Cerebellar nuclear complex (tissue), 1 donor: ENCODE measurements at places on chromosomes 5 and 9.

DNA sequence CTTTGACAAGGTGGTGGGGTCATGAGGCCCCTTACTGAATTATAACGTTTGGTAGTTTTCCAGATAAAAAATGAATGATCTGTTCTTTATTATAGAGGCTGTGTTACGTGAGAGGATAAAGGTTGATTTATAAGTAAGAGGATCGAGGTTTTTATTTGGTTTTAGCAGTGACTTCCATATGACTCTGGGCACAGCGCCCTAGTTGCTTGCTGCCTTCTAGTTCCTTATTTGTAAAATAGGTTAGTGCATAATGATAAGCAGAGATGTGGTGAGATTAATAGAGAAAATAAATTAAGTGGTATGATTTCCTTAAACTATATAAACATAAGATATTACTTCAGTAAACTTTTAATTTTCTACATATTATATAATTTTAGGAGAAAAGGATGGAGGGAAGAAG is 29.8 kb downstream of the MRRF start:
- no peak for DNase-seq

GRCh38 chr5:139271201-139272027 is 22.1 kb upstream of the MATR3 start:
- no peak for DNase-seq

- no peak for DNase-seq
These were observed 197.5 kb downstream of the TRPM3 start for GRCh38 chr9:70923961-70924360.

DNA sequence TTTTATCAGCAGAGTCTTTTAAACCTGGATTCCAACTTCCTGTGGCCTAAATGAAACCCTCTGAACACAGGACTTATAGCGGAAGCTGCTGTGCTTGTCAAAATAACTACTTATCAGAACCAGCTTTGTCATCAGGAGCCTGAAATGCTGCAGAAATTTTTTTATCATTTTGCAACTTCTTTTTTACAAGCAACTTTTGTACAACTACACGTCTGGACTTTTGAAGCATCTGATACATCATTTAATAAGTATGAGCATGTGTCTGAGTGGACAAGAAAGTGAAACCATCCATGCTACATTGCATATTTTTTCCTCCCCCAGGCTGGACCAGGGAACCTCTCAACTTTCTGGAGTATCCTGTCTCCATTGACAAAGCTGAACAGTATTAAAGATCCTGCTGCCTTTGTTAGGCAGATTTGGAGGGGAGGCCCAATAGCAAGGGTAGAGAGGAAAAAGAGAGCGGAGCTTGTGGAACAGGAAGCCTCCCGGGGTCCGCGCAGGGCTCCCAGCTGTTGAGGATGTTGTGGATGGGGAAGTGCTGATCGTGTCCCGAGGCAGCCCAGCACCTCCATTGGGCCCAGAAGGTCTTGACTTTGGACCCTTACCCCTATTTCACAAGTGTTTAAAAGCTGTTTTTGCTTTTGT is 196.6 kb downstream of the MSX2 start:
- no peak for DNase-seq

DNA sequence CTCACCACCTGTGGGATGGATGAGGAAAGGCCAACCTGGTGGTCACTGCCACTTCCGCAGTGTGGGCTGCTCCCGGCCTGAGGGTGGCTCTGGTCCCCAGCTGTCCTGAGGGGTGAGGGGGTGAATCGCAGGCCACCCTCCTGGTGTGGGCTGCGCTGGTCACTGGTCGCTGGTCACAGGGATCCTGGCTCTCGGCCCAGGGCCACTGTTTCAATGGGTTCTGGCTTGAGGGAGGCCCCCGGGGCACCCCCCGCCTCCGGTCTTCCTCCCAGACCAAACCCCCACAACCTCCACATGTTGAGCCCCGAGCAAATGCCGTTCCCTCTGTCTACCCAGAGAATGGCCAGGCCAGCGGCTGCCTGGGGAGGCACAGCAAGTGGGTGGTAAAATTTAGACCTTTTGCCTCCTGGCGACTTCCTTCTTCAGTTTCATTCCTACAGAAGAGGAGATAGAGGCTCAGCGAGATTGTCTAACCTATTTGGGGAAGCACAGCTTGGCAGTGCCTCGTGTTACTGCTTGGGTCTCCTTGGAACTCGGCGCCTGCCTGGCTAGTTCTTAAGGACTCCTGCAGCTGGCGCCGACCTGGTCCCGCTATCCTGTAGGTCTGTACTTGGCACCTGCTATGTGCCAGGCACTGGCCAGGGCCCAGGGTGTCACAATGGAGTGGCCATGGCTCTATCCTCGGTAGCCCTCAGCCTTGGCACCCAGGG is 48.2 kb downstream of the RXRA start:
- no peak for DNase-seq

GRCh38 chr9:128634651-128635262 is 21.9 kb downstream of the DYNC2I2 start:
- no peak for DNase-seq

DNA sequence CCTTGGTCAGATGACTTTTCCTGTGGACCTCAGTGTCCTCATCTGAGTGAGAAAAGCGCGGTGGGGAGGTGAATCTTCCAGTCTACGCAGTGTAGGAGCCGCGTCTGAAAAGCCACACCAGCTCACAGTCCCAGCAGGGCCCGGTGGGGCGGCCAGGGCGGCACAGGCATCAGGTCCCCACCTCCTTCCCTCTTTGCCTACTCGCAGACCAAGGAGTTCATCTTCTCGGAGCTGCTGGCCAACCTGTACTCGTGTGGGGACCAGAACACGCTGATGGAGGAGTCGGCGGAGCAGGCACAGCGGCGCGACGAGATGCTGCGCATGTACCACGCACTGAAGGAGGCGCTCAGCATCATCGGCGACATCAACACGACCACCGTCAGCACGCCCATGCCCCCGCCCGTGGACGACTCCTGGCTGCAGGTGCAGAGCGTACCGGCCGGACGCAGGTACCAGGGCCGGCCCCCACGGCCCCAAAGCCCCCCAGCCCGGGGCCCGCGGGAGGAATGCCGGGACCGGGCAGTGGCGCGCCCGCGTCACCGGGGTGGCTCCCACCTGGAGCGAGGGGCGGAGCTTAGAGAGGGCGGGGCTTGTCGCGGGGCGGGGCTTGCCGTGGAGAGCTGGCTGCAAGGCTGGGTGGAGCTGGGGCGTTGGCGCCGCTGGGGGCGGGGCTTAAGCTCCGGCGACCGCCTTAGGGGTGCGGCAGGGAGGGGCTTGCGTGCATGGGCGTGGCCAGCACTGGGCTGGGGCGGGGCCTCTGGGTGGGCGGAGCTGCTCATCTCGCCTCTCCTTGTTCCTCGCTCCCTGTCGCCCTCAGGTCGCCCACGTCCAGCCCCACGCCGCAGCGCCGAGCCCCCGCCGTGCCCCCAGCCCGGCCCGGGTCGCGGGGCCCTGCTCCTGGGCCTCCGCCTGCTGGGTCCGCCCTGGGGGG is 25.6 kb downstream of the GOLGA2 start:
- no peak for DNase-seq

DNA sequence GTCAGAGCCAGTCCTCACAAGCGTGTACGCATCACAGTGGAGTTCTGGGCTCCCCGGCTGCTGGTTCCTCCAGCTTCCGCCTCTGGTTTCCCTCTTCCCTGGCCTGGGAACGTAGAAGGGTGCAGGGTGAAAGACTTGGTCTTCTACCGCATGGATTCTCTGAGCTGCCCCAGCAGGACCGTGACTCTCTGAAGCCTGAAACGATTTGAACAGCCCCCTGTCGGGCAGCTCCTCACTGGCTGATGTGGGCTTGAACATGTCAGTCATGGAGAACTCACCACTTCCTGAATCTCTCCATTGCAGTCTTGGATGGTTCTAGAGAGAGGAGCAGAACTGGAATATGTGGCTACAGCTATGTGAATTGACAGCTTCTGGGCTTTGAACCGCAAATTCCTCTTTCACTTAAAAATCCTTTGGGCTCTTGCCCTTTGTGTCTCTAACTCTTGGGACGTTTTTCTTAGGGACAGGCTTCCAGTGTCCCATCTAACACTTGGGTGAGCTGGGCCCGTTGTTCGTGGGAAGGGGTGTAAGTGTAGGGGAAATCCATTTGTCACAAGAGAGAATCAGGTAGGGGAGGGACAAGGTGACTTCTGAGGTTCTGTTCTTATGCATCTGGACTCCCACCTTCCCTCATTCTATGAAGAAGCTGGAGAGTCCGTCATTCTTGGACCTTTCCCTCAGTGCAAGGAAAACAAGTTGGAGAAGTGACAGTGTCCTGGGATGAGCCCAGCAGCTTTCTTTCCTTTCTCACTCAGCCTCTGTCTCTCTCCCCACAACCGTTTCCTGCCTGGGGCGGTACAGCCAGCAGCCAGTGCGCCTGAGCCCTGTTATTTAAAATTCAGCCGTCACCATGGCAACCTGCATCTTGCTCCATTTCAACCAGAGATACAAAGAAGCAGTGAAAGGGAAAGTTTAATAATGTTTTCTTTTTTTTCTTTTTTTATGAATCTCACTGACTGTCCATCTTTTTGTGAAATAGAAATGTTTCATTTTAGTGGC is 84.7 kb downstream of the PTTG1 start:
- DNase-seq, result no peak

- DNase-seq, result no peak
These were observed 177.0 kb downstream of the CDK5RAP2 start for GRCh38 chr9:120402741-120403542.

- DNase-seq, result no peak
These were observed 14.2 kb upstream of the RALGDS start for GRCh38 chr9:133135146-133135745.

DNA sequence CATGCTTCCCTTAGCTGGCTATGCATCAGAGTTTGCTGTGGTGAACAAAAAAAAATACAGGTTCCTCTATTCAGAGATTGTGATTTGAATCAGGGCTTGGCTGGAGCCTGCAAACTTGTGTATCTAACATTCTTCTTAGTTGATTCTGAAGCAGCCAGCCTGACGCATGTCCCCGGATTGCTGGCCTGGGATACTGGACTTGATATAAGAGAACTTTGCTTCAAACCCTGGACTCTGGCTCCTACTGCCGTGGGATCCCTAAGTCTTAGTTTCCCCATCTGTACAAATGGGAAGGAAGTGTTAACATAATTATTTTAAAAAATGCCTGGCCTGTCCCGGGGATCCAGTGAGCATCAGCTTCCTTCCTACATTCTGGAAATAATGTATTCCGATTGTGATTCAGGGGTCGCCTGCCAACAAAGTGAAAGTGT is 292.8 kb downstream of the ARHGEF28 start:
- no peak for DNase-seq

DNA sequence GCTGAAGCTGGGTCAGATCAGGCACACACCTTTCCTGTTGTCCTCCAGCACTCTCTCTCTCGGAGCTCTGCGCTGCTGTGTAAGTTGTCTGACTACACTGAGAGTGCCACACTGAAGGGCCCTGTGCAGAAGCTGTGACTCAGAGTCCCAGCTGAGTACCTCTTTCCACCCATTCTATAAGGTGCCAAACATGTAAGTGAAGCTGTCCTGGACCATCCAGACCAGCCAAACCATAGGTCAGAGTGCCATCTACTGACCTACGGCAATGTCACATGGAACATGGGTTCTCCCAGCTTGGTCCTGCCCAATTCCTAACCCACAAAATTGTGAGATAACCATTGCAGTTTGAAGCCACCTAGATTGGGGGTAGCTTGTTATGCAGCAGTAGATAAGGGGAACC is 68.2 kb downstream of the ADCY2 start:
- no peak for DNase-seq

- DNase-seq, result no peak
These were observed 550.9 kb downstream of the RAB3C start for GRCh38 chr5:59133764-59134261.

DNA sequence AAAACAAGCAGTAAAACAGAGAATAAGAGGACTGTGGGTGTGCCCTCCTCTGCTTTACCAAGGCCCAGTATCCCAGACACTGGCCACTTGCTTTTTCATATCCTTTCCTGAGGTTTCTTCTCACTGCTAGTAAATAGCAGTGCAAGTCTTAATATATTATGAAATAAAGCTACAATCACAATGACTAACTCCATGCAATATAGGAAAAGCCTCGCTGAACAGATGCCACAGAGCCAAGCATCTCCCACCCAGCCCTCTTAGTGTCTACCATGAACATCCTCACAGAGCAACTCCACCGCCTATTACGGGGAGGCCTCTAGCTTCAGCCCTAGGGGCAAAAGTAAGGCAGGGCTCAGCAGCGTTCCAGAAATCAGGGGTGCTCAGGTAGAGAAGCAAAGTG is 130.7 kb upstream of the LHFPL2 start:
- no peak for DNase-seq

GRCh38 chr5:165525271-165525670 is 2019.9 kb downstream of the MAT2B start:
- DNase-seq, result no peak

DNA sequence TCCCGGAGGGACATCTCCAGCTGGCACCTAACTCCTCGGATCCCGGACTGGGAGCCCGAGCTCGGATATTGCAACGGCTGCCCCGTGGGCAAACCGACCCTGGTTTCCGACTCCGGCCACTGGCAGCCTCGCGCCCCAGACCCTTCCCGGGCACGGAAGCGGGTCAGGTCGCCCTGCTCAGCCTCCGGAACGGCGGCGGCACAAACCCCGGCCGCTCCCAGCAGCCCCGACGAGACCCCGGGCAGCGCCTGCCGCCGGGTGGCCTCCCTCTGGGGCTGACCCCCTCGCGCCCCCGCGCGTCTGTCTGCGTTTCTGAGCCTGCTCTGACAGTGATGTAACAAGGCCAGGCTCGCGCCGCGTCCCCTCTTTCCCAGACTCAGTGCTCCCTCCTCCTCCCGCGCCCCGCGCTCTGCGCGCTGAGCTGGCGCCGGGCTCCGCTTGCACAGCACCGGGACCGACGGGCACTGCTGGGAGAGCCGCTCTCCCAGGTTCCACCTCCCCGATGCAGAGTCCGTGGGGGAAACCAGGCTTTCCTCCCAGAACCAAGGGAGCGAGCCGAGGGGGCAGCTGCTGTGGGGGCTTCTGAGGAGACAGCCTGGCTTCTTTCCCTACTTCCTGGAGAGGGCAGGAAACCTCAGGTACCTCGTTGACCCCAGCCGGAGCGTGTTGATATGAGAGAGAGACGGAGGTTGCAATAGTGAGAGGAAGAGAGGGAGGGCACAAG is at the start of gene TMEM215:
Gene TMEM215, plus strand, starts transcription at position 373 of the 724 bp plus-strand sequence. CDS start 644 bp downstream, outside the sequence.
- no peak for DNase-seq

DNA sequence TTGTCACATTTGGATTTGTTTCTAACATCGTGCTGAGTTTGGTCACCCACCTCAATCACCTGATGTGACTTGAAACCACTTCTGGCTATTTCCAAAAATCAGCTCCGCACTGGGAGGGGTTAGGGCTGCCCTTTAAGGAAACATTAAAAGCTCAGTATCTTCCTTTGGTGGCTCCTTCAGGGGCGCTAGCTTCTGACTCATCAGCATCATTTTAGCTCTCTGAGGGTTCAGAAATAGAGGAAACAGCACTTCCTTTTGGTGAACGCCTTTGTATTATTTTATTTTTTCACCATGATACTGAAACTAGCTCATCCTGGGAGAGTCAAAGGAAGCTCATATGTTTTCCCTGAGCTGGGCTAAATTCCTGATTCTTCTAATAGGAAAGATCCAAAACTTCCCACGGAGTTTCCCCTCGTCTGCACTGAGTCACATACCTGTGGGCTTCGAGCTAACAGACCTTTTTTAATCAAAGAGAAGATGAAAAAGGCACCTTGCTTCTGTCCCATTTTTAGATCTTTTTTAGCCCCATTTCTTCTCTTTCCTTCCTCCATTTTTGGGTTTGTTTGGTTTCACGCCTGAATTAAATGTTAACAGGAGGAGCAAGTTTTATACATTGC is 48.2 kb downstream of the ROPN1L start:
- no peak for DNase-seq
